ENCODE measurements at places on chromosomes 12 and 14.

GRCh38 chr12:24014915-24015832, 65.7 kb upstream of the SOX5 start:
- DNase-seq, result no peak

GRCh38 chr12:3959799-3960560, 86.8 kb upstream of the PARP11 start:
- DNase-seq, result no peak

DNA sequence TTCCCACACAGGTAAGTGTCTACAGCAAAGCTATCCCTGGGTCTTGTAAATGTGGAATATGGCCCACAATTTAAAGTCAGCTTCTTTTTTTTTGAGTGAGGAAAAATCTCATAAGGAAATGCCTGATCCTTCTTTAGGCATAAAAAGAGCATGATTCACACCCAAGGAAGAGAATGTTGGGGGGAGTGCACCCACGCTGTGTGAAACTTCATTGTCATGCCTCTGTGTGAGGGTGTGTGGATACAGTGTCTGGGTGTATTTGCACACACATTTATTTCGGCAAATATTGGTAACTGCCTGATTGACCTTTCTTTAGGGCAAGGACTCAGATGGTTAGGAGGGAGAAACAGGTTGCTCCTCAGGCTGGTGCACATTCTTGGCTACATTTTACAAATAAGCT, 196.8 kb upstream of the STXBP6 start:
- no peak for DNase-seq

GRCh38 chr12:48999371-49000131, at the start of gene DDN:
Gene DDN (minus strand): TSS chr12:48999375. CDS start chr12:48999287, 88 bp downstream.
- DNase-seq, result no peak

All from omental fat pad (tissue), 4 donors.